Activated CD4-positive, alpha-beta T cell treated with anti-CD3 and anti-CD28 coated beads for 48 hours (primary cell): ENCODE measurements at places on chromosomes 13 and 19.

DNA sequence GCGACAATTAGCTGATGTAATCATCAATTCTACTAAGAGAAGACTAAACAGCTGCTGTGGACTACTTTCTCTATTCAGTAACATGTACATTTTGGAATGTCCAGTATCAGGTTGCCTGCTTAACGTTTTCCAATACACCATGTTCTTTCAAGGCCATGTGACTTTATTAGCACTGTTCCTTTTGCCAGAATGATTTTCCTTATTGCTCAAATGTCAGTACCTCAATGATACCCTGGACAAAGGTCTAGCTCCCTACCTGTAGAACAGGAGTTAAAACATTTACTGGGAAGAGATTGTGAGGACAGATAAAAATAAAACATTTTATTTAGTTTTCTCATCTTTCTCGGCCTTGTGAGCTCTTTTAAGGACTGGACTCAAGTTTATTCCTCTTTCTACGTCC lies 3.8 kb upstream of the RBM26 start:
- no peak for DNase-seq

GRCh38 chr13:42876270-42876714 lies 94.9 kb downstream of the FAM216B start:
- DNase-seq, result no peak

DNA sequence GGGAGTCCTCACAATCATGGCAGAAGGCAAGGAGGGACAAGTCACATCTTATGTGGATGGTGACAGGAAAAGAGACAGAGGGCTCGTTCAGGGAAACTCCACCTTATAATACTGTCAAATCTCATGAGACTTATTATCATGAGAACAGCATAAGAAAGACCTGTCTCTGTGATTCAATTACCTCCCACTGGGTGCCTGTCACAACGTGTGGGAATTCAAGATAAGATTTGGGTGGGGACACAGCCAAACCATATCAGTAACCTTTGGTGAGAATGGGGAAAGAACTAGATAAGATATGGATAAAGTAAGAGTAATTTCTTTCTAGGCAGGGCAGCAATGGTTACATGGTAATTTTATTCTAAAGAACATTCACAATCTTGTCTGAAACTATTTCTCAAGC lies 344.9 kb upstream of the KLF12 start:
- no peak for DNase-seq

DNA sequence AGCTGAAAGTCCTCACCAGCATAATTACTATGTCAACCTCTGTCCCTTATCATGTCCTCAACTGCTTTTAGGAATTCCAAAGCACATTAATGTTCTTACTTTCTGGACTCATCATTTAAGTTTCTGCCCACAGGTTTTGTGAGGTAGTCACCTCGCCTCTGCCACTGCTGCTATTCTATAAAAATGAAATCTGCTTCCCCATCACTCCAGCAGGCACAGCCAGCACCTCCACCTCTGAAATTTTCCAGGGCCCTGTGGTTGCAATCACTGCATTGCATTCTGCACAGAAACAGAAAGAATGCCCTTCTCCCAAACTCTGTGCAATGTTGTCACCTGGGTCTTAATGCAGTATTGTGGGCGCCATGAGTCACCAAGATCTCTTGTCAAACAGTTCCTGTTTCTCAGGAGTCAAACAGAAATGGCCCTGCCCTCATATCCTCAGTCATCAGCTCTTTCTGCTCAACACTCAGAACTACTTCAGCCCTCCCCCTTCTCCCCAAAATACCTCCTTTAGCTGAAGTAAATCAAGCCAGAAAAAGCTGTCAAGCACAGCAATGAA lies 529.2 kb upstream of the NBEA start:
- no peak for DNase-seq

- no peak for DNase-seq
Observed at GRCh38 chr19:44948237-44948636, 2.4 kb downstream of the APOC2 start.

DNA sequence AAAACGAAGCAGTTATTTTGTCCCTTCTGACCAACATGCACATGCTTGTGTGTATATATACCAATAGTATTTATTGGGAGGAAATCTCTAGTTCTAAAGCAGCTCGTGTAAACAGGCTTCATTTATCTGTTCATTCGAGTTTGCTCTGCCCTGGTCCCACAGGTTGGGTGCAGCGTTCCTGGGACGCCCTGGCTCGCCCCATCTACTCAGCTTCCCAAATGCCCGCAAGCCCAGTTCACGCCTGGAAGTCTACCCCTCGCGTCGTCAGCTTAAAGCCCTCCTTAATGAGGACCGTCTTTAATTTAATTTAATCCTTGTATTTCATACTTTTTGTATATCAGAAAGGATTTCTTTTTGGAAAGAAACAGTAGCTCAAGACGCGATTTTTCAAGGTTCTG lies 604 bp downstream of the THSD1 start:
- no peak for DNase-seq

GRCh38 chr13:45092663-45093062 lies 27.6 kb upstream of the GTF2F2 start:
- no peak for DNase-seq

GRCh38 chr13:33634546-33634982 lies 183.4 kb upstream of the RFC3 start:
- no peak for DNase-seq

- DNase-seq, result no peak
Observed at GRCh38 chr19:277581-278165, 13.5 kb downstream of the PLPP2 start.

DNA sequence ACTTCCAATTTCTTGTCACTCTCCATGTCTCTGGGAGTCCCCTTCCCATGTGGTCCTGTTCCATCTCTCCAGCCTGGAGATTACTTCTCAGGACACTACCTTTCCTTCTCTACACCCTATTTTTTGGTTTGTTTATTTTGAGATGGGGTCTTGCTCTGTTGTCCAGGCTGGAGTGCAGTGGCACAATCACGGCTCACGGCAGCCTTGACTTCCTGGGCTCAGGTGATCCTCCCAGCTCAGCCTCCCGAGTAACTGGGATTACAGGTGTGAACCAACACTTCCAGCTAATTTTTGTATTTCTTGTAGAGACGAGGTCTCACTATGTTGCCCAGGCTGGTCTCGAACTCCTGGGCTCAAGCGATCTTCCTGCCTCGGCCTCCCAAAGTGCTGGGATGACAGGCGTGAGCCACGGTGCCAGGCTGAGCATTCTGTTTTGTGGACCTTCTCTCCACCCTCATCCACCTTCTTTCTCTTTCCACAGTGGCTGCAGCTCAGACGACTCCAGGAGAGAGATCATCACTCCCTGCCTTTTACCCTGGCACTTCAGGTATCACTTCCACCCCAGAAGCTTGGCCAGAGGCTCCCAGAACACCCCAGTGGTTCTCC lies 644 bp downstream of the HCST start:
- DNase-seq, result no peak

DNA sequence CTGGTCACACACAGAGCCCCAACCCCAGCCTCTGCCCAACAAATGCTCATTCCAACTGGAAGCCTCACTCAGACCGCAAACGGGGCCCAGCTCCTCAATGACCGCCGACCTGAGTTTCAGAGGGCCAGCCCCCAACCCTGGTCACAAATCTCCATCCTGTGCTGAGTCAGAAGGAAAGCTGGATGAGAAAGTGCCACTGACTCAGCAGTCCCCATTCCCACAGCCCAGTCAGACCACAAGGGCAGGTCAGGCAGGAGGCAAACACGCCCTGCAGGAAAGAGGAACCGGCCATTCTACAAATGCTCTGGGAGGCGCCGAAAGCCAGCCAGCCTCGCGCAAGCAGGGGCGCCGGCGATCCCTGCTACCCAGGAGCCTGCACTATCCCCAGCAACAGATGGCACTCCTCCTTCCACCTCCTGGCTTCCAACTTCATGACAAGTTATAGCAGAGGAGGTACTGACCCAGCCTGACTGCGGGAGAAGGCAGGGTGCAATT lies 14.1 kb upstream of the PRKD2 start:
- no peak for DNase-seq

GRCh38 chr19:5340637-5341447 lies at the start of gene PTPRS:
PTPRS (minus strand) TSS chr19:5340812; CDS start chr19:5286140, 54,672 bp downstream.
- peak; percentile 70 for DNase-seq

DNA sequence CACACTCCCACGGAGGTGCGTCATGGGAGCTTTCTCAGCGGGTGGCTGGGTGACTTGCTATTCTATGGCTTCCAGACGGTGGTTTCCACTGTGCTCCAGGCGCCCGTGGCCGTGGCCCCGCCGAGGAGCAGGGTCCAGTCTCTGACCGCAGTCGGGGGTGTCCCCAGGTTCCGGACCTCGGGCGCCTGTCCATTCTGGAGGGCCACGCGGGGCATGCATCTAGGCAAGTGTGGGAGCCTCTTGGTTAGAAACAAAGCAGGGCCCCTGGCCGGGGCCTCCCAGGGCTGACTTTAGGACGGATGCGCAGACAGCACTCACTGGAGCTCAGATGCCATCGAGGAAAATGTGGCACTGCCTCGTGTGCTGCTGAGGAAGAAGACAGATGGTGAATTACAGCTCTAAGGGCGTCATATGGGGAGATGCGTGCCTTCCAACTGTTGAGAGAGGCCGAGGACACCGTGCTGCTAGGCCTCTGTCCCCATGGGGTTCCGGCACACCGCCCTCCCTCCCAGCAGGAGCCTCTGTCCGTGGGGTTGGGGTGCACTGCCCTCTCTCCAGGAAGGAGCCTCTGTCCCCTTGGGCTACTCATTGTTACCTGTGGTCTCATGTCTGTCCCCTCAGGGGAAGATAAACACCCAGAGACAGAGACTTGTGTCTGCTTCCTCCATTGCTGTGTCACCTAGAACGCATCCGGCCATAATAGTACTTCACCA lies 38.1 kb downstream of the TMEM255B start:
- no peak for DNase-seq

DNA sequence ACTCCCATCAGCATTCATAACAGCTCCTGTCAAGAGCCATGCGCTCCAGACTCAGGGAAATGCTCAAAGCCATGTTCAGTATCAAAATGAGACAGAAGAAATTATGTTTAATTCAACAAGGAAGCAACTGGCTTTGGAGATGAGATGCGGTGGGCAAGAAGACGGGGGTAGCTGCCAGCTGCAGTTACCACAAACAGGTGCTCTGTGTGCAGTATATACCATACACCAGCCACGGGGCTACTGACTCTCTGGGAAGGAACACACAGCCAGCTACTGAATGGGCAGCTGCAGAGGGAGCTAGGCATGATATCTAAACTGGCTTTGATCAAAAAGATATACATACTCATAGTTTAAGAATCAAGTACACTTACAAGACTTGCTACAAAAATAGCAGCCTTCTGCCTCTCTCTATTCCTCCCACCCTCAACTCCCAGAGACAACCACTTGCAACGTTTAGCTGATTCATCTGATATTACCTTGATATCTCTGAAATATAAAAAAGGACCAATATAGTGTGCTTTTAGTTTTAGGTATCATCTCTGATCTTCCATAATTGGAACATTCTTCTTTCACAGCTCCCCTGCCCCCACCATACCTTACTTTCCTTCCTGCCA lies 593.0 kb downstream of the UQCRFS1 start:
- no peak for DNase-seq

- peak; percentile 42 for DNase-seq
Observed at GRCh38 chr19:51546650-51547396, 15.4 kb upstream of the SIGLEC6 start.

DNA sequence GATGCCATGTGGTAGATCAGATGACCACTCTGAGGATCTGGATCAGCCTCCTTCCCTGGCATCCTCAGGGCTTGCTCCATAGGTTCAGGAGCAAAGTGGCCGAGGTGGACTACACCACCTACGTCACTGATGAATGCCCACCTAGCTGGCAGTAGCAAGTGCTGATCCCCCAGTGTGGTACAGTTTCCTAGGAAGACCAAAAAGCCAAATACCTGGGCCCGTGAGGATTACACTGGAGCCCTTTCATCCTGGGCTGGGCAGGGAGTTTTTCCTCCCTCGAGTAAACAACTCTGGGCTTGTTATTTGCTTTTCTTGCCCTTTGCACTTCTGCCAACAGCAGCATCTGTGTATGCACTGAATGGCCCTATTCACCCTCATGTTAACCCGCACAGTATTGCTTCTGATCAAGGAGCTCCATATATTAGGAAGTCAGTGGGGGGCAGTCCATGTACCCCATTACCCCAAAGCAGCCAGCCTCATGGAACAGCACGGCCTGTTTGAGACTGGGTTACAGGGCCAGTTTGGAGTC lies 3.3 kb upstream of the MYADM start:
- no peak for DNase-seq

DNA sequence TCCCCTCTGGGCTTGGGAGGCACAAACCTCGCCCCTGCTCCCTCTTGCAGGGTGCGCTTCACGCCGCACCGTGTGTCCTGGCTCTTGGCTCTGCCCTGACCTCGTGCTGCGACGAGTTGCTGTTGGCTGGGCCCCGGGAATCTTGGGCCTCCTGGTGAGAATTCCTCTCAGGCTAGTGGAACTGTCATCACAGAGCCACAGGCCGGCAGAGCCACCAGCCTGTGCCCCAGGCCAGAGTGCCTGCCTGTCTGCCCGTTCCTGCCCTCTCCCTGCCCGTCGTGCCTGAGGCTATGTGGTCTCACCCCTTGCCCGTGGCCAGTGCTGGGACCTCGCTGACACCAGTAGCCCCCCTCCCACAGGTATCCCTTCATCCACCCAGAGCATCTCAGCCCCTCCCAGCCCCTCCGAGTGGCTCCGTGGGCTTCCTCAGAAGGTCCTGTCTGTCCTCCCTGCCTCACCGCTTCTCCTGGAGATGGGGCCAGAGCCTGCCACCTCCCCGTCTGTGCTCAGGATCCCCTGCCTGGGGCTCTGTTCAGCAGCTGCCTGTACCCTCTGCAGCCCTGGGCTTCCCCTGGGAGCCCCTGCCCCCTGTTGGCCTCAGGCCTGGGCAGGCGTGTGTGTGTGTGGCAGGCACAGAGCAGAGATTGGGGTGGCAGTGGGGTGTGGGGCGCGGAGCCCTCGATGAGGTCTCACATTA lies 13.3 kb downstream of the NDUFB7 start:
- no peak for DNase-seq

- DNase-seq, result no peak
Observed at GRCh38 chr13:64248371-64249065, 2832.9 kb upstream of the PCDH20 start.

GRCh38 chr19:377801-378581 lies 31.0 kb downstream of the C2CD4C start:
- no peak for DNase-seq

DNA sequence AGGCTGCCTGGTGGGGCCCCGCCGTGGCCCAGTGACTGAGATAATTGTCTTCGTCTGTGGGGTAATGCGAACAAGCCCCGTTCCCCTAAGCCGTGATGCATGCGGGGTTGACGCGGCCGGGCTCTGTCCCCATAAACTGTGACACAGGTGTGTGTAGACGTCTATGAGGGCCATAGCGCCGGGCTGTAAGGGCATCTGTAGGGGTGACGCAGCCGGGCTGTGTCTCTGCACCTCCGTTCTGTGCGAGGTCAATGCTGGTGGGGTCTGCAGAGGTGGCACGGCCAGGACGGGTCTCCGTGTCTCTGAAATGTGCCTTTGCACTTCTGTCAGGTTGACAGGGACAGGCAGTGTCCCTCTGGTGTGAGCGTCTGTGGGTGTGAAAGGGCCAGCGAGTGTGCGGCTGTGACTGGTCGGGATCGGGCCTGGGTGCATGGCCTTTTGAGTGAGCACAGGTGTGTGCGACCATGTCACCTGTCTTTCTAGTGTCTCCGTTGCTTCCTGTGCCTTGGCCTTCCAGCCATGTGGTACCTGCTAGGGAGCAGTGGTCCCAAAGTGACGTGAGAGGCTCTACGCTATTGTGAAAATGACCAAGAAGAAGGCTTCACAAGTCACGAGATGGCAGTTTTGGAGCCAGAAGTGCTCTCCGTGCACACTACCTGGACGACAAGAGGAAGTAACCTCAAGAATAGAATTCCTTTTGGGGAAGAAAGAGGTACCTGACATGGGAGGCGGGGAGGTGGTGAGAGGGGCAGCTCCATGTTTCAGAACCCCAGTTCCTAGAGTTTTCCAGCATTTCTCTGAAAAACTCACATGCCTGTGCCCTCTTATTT lies 16.4 kb upstream of the ZNF331 start:
- peak; percentile 29 for DNase-seq

GRCh38 chr13:71540098-71540497 lies 326.9 kb downstream of the DACH1 start:
- no peak for DNase-seq
